ENCODE measurements at places on chromosomes 16 and 17.

DNA sequence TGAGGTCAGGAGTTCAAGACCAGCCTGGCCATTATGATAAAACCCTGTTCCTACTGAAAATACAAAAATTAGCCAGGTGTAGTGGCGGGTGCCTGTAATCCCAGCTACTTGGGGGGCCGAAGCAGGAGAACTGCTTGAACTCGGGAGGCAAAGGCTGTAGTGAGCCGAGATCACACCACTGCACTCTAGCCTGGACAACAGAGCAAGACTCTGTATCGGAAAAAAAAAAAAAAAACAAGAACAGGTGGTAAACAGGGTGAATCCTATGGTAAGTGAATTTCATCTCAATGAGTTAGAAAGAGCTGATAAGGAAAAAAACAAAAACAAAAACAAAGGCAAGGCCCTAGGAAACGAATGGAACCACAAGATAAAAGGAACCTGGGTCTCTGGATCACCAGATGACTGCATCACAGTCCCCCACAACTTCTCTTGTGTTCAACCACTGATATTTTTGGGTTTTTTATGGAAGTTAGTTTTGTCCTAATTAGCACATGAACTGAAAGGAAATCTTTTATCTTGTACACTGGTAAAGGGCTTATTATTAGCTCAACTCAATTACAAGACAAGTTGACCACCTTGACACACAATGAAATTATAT lies 21.0 kb downstream of the GLG1 start:
- DNase-seq, result no peak

DNA sequence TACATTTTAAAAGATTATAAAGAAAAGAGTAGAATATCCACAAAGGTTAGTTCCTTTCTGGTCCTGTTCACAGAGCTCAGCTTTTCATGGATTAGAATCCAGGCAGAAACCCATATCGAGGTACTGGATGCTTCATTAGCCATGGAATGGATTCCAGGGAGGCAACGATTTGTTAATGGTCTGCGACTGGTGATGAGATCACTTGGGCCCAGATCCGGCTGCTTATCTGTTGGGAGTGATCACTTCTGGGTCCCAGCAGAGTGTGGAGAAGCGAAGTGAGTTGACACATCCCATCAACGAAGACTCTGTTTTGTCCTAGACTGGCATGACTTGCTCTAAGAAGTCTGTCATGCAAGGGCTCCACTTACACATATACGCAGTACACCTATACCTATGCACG lies 165.8 kb downstream of the MAF start:
- DNase-seq, result no peak

DNA sequence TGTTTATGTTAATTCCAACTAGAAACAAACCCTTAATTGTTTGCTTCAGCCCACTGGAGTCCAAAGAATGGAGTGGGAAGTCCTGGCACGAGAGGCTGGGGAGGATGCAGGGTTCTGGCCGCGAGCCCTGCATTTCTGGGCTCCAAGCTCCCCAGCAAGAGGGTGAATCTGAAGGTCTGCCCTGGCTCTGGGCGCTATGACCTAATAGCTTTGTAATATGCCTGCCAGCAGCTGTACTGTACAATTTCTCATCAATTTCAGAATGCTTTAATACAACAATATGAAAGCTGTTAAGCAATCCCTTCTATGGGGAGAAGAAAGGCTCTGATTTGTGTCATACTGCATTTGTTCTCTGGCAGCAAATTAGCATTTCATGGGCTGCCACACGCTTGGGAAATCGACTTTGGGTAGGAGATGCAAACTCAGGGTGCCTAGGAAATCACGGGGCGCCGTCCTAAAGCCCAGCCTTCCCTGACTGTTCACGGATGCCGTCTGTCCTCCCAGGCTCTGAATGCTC lies 43.8 kb downstream of the NDEL1 start:
- no peak for DNase-seq

GRCh38 chr17:79985361-79985942 lies 50.2 kb downstream of the TBC1D16 start:
- DNase-seq, result no peak

DNA sequence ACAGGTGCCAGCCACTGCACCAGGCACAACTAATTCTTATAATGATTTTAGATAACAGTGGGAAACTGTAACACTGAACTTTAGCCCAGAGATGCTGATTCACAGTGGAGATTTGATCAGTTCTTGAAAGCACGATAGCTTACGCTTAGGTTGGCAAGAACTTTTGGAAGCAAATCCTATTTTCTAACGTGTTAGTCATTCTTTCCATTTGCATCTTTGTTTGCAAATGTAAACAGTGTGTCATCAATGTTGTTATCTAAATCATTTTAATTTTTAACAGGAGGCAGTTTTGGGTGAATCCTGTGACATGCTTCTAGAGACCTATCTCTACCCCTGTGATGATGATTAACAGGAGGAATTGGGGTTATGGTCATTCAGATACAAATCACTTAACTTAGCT lies 35.7 kb upstream of the GNA13 start:
- DNase-seq, result no peak

DNA sequence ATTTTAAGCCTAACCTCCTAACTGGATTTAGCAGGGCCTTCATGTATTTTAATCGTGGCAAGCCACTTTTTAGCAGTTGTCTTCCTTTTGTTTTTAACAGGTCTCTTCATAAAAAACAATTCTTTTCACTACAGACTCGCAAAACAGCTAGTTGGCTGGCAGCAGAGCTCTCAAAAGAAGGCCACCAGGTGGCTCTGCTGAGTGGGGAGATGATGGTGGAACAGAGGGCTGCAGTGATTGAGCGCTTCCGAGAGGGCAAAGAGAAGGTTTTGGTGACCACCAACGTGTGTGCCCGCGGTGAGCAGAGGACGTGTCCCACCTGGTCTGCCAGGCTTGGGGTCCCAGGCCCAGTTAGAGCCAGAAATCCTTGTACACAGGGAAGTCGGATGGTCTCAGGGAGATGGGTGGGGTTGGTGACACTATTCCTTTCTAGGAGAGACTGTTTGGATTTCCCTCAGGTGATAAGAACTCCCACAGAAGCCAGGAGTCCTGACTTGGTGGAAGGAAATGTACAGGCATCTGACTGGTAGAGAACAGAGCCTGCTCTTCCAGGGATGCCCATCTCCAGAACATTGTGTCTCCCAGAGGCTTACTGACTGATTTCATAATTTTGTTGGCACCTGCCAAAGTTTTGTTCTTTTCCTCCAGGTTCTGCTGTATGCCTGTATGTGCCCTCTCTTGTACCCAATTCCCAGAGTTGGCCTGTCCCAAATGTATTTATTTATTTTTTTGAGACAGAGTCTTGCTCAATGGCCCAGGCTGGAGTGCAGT lies 14.9 kb upstream of the DDX19A start:
- DNase-seq, result no peak

DNA sequence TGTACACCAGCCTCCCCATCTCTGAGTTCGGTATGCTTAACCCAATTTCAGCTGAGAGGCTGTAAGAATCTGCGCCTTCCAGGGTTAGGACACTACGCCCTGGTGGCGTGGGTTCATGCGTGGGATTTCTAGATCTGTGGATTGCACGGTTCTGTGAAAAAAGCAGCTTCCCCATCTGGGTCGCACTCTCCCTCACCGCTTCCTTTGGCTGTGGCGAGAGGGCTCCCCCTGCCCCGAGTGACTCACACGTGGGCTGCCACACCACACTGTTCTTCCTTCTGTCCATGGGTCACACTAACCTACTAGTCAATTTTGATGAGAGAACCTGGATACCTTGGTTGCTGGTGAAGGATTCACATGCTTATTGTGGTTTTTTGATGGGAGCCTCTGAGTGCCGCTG lies 256.0 kb upstream of the MAF start:
- no peak for DNase-seq

GRCh38 chr16:12356632-12357340 lies 380.3 kb downstream of the SNX29 start:
- DNase-seq, result no peak

GRCh38 chr17:75181608-75182318 lies 996 bp downstream of the SUMO2 start:
- no peak for DNase-seq

- peak; percentile 21 for DNase-seq
Measured at GRCh38 chr17:75920045-75920560, 15.4 kb upstream of the MRPL38 start.

Data from cerebellar nuclear complex (tissue), 1 donor.